ENCODE measurements at places on chromosomes 3 and 15.

GRCh38 chr15:40190591-40190990, 29.7 kb downstream of the BUB1B start:
- no peak for DNase-seq

DNA sequence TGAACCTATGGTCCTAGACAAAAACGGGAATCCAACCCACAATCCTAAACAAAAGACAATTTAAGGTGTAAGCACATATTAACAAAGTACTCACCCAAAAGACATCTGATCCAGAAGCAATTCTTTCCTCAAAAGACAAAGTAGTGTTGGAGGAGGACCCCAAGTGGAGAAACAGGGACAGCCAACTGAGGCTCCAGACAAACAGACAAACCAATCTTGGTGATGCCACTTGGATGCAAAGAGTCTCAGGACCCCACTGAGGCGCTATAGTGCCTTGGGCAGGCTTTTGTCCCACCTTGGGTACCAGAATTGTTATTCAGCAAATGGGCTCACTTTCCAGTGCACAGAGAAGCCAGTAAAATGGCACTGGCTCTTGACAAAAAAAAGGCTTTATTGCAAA, 613.8 kb downstream of the DIPK2A start:
- DNase-seq = no peak

- DNase-seq = no peak
Observed at GRCh38 chr15:27222479-27222878, 251.5 kb downstream of the GABRG3 start.

DNA sequence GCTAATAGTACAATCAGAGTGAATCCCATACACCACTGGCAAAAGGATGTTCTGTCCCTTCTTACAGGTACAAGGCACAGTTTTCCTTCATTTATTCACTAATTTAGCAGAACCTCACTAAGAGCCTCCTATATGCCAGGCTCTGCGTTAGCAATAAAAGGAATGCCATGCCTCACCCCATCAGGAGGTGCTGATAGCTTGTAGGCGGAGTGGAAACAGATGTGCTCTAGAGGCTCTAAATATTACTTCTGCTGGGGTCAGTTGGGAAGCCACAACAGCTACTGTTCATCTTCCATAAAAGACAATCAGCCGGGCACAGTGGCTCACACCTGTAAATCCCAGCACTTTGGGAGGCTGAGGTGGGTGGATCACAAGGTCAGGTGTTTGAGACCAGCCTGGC, 24.4 kb downstream of the MLH1 start:
- no peak for DNase-seq

DNA sequence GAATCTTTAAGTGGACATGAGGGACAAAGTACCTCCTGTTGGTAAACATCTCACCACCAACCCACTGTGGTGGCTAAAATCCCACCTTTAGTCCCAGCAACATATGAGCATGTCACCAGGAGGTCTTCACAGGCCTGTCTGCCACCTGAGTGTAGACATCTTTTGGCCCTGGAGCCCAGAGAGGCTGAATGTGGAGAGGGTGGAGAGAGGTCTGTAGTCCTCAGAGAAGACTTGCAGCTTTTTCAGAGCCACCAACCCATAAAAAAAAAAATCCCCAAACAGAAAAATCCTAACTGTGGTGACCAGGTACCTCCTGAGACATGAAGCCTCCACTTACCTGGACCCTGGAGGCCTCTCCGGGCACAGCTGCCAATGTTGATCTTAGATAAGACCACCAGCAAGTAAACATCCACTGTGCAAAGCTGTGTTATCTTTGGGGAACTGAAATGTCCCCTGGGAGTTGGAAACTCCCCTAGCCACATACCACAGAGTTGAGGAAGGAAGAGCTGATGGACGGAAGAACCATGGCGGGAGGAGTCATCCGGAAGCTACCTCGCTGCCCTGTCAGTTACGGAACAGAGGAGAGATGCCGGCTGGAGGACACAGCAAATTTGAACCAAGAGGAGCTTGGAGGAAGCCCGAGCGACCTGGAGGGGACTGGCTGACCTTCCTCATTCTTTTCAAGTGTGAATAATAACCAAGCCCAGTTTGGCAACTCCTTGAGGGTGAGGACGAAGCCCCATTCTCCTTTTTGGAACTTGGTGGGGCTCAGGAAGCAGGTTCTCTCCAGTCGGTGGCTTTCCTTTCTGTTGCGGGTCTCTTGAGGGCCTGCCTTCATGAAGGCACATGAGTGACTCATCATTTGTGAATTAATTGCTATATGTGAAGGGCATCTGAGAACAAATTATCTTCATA, at the start of gene GHRL:
TSS of gene GHRL (minus strand) at position 443 of the 915 bp plus-strand sequence. CDS start 2,767 bp downstream, outside the sequence.
- DNase-seq = no peak

- no peak for DNase-seq
Observed at GRCh38 chr3:111910806-111911205, 51.7 kb downstream of the PHLDB2 start.

GRCh38 chr15:44798826-44799225, 62.5 kb downstream of the TRIM69 start:
- no peak for DNase-seq

DNA sequence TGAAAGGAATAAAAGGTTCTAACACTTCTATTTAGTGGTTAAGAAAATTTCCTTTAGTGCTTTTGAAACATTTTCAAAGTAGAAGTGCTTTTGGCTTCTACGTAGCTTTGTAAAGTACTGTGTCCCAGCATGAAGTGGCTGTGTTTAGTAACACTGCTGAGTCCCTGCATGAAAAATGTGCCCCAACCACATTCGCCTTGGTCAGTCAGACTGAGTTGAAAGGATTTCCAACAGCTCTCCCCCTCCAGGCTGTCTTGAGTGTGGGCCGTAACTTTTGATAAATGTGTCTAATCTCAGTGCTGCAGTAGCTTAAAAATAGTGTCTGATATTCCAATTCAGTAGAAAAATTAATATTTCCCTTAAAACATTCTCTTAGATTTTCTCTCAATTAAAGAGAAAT, 115.0 kb downstream of the NR1D2 start:
- DNase-seq = no peak

GRCh38 chr3:118760585-118761290, 273.9 kb downstream of the IGSF11 start:
- no peak for DNase-seq

DNA sequence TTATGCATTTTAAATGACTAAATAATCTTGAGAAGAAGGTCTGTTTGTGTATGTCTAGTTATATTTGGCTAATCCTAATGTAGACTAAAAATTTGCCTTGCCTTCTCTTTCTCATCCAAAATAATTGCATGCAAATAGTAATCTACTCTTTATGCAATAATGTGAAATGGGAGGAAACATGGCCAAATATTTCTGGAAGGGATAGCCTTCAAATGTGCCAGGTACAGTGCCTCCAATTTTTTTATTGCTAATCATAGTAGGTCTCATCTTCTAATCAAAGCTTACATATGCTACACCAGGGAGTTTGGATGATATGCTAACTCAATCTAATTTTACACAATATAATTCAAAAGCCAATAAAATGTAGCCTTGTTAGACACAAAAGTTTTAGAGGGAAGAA, 911.3 kb downstream of the NAALADL2 start:
- no peak for DNase-seq

DNA sequence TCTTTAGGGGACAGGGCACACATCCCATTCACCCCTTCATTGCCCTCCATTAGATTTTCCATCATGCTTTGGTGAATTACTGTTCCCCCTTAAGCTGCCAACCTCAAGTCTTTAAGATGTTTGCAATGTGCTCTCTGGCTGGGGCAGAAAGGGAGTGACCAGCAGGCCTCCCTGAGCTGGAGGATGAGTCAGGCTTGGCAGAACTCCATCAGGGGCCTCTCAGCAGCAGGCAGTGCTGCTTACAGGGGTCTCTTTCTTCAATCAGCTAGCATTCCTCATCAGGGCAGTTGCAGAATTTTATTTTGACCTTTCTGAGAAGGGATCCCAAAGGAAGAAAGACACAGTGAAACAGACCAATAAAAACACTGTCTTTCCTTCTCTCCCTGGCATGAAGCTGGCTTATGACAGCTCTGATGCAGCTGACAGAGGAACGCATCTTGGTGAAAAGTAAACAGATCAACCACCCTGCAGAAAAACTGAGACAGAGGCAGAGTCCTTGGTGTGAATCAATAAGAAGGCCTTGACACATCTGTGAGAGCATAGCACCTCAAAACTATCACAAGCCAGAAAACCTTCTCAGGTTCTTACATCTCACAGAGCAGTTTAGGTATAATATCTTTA, 88.7 kb upstream of the MRPL3 start:
- DNase-seq = no peak

- no peak for DNase-seq
Observed at GRCh38 chr3:102715030-102715697, 280.3 kb downstream of the ZPLD1 start.

DNA sequence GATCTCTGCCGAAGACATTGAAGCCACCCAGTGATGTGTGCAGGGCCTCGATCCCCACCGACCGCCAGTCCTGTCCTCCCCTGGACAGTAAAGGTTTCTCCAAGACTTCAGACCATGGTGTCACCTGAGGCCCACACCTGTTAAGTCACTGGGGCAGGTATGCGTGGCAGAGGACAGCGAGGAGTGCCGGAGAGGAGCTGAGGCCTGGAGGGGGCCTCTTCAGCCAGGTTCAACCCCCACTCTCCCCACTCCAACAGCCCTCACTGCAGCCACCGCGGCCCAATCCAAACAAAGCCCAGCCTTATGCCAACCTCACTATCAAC, 2.4 kb downstream of the GOLGA8B start:
- no peak for DNase-seq

GRCh38 chr3:150597646-150598045, 5.5 kb upstream of the SELENOT start:
- DNase-seq = no peak
